ENCODE measurements at places on chromosomes 7 and 10.
A peak's percentile ranks its signal among the peaks of the same experiment; 100 is the strongest.

DNA sequence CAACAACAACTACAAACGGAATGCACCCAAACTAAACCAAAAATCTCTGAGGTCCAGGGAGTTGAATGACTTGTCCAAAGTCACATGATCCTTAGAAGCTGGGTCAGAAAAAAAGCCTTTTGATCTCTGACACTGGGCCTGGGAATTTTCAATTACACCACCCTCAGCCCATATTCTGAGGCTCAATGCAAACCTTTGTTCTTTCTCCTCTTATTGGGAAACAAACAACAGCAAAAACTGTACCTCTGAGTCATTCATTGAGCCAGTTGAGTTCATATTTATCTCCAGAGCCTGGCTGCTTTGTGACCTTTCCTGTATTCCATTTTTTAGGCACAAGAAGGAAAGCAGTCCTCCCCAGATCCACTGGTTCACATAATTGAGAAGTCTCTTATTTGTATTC, 51.2 kb upstream of the SORCS1 start:
- DNase-seq, result no peak

DNA sequence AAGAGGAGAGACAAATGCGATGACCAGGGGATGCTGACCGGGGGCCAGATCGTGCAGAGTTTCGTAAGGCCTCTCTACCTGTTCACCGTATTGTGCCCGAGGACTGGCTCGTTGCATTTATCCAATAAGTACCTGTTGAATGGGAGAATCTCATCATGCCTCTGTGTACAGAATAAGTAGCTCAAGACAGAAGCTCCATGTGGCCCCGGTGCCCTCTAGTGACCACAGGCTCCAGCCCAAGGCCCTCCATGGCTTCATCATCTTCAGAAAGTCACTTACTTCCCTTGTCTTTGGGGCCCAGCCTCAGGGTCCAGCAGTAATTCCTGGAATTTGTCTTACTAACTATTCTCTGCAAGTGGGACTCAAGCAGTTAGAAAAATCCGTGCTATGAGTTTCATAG, 151.0 kb downstream of the CHN2 start:
- DNase-seq, result peak; percentile 25

DNA sequence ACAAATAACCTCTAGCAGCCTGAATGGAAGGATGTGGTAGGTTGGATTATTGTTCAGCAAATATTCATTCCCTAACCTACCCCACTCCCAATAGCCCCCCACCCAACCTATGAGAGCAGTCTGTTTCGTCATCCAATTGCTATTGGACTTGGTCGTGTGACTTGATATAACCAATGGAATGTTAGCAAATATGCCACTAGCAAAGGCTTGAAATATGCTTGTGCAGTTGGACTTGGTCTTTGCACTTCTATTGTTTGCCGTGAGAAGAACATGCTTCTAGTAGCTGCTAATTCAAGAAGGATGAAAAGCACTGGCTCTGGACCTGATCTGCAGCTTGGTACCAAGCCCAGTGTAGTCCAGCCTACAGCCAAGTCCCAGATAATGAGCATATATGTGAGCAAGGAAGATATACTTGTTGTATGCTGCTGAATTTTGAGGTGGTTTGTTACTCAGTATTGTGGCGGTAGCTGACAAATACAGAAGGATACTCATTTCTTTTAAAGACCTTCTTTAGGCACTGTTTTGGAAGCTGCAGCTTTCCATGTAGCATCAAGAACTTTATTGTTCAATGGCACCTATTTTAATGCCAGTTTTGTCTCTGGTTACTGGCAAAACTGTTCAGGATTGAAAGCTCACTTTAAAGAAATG, 180.4 kb downstream of the EXOC4 start:
- no peak for DNase-seq

DNA sequence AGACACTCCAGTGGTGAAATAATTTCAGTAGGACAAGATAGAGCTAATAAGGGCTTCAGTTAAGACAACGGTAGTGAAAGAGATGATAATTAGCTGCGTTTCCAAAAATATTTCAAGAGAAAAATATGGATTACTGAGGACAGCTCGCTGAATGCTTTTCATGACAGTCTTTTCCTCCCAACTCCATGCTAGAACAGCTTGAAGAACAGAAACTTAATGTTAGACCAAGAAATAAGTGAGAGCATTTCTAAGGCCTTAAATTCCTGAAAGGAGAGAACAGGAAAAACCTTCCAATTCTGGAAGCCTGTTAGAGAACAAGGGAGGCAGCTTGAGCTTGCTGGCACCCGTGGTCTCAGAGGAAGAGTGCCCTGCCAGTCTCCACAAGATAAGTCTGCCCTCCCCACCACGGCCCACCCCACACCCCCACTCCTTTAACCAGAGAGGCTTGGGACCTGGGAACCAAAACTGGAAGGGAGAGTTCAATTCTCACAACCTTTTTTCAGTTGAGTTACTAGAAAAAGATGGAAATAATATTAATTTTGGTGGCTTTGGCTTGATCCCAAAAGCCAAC, 1148.0 kb upstream of the CELF2 start:
- no peak for DNase-seq

DNA sequence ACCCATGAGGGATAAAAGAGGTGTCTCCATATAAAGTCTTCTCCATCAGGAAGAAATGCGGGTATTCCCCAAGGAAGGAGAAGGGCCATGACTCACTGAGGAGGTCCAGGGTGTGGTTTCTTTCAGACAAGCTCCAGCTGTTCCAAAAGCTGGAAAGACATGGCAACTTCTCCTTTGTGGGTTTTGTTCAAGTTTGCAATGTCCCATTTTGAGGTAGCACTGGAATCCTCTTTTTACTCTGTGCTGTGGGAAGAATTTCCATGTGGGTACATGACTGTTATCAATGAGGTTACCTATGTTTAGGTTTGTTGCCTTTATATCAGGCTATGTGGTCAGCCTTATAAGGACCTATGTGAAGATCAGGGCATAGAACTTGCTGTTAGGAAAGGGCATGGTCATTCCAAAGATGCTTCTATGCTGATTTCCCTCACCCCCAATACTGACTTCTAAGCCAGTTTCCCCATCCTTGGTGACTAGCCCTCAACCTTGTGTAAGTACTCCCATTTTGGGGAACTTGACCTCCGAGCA, 697.5 kb downstream of the INHBA start:
- no peak for DNase-seq

DNA sequence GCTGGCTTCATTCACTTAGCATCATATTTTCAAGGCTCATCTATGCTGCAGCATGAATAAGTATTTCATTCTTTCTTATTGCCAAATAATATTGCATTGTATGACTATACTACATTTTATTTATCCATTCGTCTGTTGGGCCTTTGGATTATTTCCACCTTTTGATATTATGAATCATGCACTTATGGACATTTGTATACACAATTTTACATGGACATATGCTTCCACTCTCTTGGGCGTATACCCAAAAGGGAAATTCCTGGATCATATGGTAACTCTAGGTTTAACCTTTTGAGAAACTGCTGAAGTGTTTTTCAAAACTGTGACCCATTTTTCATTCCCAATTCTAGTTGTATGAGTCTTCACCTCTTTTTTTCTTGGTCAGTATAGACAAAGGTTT, 80.3 kb upstream of the GNAI1 start:
- DNase-seq, result no peak

DNA sequence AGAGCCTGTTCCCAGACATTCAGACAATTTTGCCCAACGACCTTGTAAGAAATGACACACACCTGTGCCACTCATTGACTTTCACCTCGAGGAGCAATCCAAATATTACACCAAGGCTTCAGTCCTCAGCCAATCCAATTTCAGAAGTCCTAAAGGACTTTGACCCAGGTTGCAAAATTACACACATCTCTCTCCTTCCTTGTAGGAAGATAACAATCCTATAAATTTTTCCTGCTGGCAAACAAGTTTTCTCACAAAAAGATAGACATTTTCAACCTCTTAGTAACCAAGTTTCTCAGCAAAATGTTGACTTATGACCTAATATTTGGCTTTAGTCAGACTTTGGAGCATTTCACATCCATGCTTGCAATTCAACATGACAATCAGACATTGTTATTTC, 745.0 kb downstream of the GRID1 start:
- no peak for DNase-seq

GRCh38 chr7:35374858-35375257, 121.0 kb upstream of the TBX20 start:
- DNase-seq, result no peak

All from uterus (tissue), 4 donors.